T-helper 2 cell (primary cell): ENCODE measurements at places on chromosomes 11 and 22.

DNA sequence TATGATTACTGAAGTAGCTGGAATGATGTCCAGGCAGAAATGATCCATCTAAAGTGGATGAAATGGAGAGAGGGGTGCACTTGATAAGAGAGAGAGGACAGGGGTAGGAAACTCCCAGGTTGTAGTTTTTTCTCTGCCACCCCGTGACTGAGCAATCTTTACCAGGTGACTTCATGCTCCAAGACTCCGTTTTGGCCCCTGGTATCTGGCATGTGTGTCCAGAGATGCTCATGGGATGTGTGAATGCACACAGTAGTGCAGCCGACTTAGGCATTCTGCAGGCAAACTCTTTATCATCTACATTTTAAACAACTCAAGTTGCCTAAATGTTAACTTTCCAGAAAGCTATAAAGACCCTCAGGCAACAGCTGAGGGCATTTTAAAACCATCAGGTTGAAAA is 189.3 kb upstream of the SEZ6L start:
- no peak for DNase-seq

DNA sequence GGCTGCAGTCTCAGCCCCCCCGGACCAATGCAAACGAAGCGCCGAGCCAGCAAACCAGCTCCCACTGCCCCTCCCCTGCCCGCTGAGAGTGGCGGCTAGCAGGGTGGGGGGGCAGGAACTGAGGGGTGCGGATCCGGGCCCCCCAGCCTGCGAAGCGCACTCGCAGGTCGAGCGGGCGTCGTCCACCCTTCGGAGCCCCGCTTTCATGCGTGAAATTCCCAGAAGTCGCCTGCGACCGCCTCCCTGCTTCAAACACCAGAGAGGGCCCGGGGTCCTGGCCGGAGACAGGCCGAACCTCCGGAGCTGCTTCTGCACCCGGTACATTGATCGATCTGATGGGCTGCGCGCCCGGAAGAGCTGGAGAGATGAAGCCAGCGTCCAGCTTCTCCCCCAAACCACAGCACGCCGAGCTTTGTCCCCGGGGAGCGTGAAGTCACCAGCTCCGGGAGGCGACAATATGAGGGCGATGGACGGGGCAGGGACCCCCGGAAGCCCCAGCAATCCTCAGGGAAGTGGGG is 646 bp upstream of the PATZ1 start:
- DNase-seq: no peak

GRCh38 chr22:20021196-20022181 is 579 bp downstream of the TANGO2 start:
- DNase-seq: no peak

GRCh38 chr22:21449531-21450319 is 17.5 kb upstream of the TMEM191C start:
- DNase-seq: no peak

DNA sequence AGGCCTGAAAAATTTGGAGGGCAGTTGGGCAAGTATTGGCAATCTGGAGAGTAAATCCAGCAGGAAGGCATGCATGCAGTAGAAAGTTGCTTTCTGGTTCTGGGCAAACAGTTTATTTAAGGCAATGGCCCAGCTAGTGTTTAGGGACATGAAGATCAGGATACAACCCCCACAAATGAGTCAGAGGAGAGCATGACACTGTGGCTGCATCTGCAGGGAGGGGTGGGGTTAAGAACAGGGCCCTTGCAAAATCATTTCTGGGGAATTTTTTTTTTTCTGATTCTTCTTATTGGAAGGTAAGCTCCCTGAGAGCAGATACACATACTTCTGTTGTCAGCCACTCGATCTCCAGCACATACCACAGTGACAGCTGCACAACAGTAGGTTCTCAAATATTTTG is 61.1 kb downstream of the FDX1 start:
- DNase-seq: no peak

GRCh38 chr11:772429-773390 is 4.6 kb downstream of the GATD1 start:
- DNase-seq: no peak

DNA sequence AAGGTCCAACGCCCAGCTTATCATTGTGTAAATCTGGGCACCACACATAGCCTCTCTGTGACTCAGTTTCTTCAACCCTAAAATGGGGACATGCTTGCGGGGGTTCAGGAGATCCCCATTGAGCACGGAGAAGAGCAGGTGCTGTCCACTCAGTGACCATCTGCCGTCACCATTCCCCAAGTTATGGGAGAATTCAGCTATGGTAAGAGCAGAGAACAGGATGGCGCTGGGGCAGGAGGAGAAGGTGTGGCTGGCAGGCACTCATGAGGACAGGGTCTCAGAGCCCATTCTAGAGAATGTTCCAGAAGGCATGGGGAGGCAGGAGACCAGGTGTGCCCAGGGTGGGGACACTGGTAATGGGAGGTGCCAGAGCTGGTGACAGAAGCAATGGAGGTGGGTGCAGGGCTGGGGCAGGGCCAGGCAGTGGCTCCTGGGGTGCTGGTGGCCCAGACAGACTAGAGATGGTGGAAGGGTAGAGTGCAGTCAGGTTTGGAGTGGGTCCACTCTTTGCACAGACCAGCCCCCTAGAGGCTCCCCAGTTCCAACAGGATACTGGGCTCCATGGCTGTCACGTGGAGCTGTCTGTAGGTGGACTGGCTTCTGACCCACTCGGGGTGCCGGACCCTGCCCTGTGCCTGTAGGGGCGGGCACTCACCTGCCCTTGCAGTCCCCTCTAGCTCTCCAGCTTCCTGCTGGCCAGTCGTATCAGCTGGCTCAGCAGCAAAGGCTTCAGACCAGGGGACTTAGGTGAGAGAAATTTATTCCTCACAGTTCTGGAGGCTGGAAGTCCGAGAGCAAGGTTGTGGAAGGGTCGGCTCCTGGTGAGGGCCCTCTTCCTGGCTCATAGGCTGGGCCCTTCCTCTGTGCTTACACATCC is 84.7 kb downstream of the CDKN1C start:
- DNase-seq: no peak

- DNase-seq: no peak
Measured at GRCh38 chr11:126992065-126992803, 8.3 kb downstream of the KIRREL3 start.

DNA sequence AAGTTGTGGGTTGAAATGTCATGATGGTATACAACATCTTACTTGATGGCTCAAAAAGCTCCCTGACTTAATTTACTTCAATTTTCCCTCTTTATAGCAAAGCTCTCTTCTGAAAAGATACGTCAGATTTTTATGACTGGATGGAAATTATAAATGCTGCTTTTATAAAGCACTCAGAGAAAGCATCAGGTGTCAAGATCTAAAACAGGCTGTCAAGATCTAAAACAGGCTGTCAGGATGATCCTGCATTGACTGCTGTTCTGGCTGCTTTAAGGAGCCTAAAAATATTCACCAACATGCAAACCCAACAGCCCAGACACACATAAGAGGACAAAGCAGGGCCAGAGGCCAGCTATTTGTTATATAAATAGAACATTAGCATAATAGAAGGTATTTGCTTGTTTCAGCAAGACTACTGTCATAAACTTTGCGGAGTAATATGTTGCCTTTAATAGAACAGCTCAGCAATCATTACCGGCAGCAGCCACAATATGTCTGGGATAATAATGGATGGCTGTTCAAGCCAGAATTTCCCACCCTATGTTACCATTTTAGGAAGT is 77.3 kb upstream of the ANO5 start:
- DNase-seq: no peak

- no peak for DNase-seq
Measured at GRCh38 chr11:128709402-128709801, 15.5 kb downstream of the FLI1 start.

DNA sequence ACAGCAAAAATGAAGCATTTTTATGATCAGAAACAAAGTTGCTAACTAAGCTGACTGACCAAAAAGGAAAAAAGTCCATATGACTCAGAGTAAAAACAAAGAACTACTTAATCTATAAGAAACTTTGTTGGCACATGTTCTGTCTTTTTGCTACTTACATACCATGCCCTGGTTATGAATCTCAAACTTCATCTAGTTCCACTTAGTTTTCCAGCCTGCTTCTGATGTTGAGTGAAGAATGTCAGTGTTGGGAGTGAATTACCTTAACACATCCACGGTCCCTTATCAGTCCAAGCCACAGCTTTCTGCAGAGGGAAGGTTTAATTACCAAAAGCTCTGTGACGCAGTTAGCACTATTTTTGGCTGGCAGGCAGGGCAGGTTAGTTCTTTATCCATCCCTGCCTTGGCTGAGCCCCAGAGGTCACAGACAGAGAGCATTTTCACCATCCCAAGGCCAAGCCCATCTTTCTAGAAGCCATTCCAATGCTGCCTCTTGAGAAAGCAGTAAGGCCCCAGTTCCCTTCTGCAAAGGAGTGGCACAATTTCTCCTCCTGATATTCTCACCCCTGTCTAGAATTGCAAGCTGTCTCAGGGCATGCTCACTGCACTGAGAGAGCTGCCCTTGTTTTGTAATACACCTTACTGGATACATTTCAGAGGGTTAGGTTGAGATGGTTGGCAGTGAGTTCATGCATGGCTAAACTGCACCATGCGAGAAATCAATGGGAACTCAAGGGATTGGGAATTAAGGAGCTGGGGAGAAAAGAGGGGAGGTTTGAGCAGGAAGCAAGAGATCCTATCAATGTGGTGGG is 67.1 kb downstream of the SLC1A2 start:
- DNase-seq: no peak

GRCh38 chr11:103596315-103596714 is 440.1 kb upstream of the DDI1 start:
- DNase-seq: no peak

DNA sequence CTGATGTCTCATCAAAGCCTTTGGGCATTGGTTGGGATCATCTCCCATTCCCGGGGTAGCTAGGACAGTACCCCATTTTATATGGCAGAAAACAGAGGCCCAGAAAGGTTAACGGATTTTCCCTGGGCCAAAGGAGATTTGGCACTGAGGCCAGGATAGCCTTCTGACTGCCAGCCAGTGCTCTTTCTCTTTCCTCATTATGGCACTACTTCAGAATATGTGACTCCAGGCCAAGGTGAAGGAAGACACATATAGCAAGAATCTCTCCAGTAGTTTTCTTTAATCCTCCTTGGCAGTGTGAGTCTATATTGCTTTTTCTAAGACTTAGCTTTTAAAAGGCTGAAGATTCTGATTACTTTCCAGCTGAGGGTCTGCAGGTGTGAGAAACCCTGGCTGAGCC is 94.8 kb upstream of the AMOTL1 start:
- no peak for DNase-seq

DNA sequence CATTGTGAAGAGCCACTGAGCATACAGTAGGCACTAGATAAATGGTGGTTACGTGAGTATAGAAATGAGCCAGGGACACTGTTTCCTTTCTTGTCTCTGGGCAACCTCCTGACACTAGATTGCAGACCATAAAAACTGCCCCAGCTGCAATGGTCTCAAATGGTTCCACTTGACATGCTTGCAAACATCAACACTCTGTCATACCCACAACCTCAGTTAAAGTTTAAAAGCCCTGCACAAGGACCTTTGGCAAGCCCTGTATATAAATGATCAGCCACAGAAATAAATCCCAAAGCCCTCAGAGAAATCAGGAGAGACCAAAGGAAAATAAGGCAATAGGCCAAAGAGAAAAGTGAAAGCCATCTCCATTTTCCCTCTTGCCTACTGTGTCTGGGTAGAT is 20.7 kb downstream of the PLEKHA7 start:
- no peak for DNase-seq

DNA sequence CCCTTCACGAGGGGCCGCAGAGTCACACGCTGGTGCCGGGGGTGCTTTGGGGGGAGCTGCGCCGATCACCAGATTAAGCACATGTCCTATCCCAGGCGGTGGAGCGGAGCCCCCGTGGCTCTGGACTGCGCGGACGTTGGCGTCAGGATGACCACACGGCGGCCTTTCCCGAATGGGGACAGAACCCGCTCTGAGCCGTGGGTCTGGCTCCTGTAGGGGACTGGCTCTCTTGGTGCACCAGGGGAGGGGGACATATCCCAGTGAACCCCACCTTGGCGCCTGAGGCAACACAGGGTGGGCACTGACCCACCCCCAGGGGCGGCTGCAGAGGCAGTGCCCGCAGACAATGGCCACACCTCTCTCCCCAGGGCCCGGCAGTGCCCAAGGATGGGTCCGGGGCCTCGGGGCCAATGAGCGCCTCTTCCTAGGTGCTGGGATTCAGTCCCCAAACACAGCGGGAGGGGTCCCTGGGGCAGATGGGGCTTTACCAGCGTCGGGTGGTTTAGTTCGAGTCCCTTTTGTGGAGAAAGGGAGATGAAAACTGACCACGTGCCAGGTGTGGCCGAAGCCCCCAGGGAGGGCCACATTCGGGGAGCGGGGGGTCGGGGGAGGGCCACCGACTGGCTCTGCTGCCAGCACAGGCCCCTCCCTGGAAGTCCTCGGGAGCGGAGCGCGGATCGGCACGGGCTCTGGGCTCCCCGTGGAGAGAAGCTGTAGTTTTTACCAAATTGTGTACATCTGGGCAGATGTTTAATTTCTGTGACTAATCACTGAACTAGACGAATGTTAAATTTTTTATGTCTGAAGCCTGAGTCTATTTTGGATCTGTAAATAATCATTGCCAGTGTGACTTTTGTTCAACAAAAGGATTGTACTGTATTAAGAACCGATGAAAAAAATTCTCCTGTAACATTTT is 58.9 kb downstream of the GRAMD4 start:
- DNase-seq: no peak

DNA sequence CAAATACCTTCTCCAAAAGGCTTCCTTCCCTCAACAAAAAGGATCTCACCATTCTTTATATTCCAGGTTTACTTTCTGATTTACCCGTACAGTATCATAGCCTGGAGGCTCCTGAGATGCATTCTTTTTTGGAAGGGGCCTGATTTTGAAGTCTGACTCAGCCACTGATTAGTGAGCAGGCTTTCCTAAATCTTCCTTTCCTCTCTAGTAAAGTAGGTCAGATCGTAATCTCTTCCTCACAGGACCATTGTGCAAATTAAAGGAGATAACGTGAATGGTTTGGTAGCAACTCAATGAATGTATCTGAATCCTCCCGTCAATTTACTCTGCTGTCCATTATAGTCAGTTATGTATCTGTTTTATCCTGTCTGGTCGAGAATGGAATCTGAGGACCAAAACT is 227.7 kb upstream of the ANO5 start:
- no peak for DNase-seq

GRCh38 chr11:132301900-132302299 is 931.5 kb downstream of the NTM start:
- DNase-seq: no peak
